ENCODE measurements at places on chromosomes 16 and 17. TPM values are rescaled to one million over a fixed set of nuclear protein-coding genes. Genes with fewer than 3 reads are reported as not detected.

CTF1 gene
- not detected for total RNA-seq

CD300C gene
- 0.35 TPM for total RNA-seq

TLE7 gene
- not detected for total RNA-seq

CPPED1 gene
- 22.3 TPM for total RNA-seq

IRX3 gene
- 5.2 TPM for total RNA-seq

TM4SF5 gene
- 0.54 TPM for total RNA-seq

KRTAP1-1 gene
- total RNA-seq = not detected

IL17C gene
- total RNA-seq = not detected

TMC6 gene
- total RNA-seq = 12.0 TPM

KRT33A gene
- total RNA-seq = not detected

LRRC37A gene
- 0.81 TPM for total RNA-seq

FBXL16 gene
- 7.7 TPM for total RNA-seq

KRT36 gene
- total RNA-seq = 0.07 TPM

CBX8 gene
- 14.3 TPM for total RNA-seq

HOXB2 gene
- 1.0 TPM for total RNA-seq

SNX20 gene
- not detected for total RNA-seq

CACNA1H gene
- 13.5 TPM for total RNA-seq

NLGN2 gene
- 17.9 TPM for total RNA-seq

TNP2 gene
- not detected for total RNA-seq

CRHR1 gene
- 0.20 TPM for total RNA-seq

SLC6A2 gene
- total RNA-seq = not detected

TRIM65 gene
- 38.6 TPM for total RNA-seq

ACBD4 gene
- total RNA-seq = 7.3 TPM

KLHL36 gene
- total RNA-seq = 25.3 TPM

SLC47A1 gene
- total RNA-seq = 23.5 TPM

ANKFY1 gene
- 27.4 TPM for total RNA-seq

RGS9 gene
- total RNA-seq = 7.2 TPM

IL34 gene
- 0.77 TPM for total RNA-seq

ABCA9 gene
- total RNA-seq = not detected

SRL gene
- not detected for total RNA-seq

METRNL gene
- 29.6 TPM for total RNA-seq

CALB2 gene
- total RNA-seq = 6.3 TPM

SOCS1 gene
- 4.7 TPM for total RNA-seq

TBC1D3 gene
- not detected for total RNA-seq

AANAT gene
- total RNA-seq = 0.26 TPM
